Adipose tissue (tissue), 3 donors: ENCODE measurements at places on chromosomes 3 and 15. TPM values are rescaled to one million over a fixed set of nuclear protein-coding genes. Genes with fewer than 3 reads are reported as not detected.

Gene SPTBN5
- polyA plus RNA-seq, result 0.58 TPM

Gene SLC27A2
- polyA plus RNA-seq, result 6.6 TPM

Gene CTXN2
- polyA plus RNA-seq, result not detected

Gene XCR1
- 0.01 TPM for polyA plus RNA-seq

Gene GOLGA8G
- not detected for polyA plus RNA-seq

Gene ACTR8
- 5.8 TPM for polyA plus RNA-seq

Gene AGTR1
- 23.7 TPM for polyA plus RNA-seq

Gene BFSP2
- not detected for polyA plus RNA-seq

Gene NANOGP8
- not detected for polyA plus RNA-seq

Gene RHOV
- 14.6 TPM for polyA plus RNA-seq

Gene IGDCC3
- not detected for polyA plus RNA-seq

Gene ZPLD1
- polyA plus RNA-seq, result not detected

Gene CFAP92
- polyA plus RNA-seq, result 0.16 TPM

Gene FBN1
- polyA plus RNA-seq, result 11.6 TPM

Gene SLC12A1
- not detected for polyA plus RNA-seq

Gene ANKRD34C
- polyA plus RNA-seq, result 0.01 TPM

Gene RTP1
- polyA plus RNA-seq, result not detected

Gene ZNF501
- polyA plus RNA-seq, result 1.3 TPM

Gene ZNF662
- polyA plus RNA-seq, result 2.8 TPM

Gene ACOX2
- polyA plus RNA-seq, result 19.3 TPM

Gene TIGIT
- polyA plus RNA-seq, result not detected

Gene USP50
- not detected for polyA plus RNA-seq

Gene MYL3
- polyA plus RNA-seq, result 7.8 TPM

Gene ARPP21
- 0.16 TPM for polyA plus RNA-seq

Gene SIDT1
- 0.75 TPM for polyA plus RNA-seq

Gene ABTB1
- polyA plus RNA-seq, result 78.4 TPM

Gene CNTN4
- 1.0 TPM for polyA plus RNA-seq

Gene TMEM158
- 1.2 TPM for polyA plus RNA-seq

Gene ROPN1B
- not detected for polyA plus RNA-seq

Gene HIGD2B
- 0.09 TPM for polyA plus RNA-seq

Gene WNT5A
- 1.2 TPM for polyA plus RNA-seq

Gene SPESP1
- 0.99 TPM for polyA plus RNA-seq

Gene AP3B2
- polyA plus RNA-seq, result 0.70 TPM

Gene SPATA12
- not detected for polyA plus RNA-seq

Gene LRRN1
- polyA plus RNA-seq, result not detected

Gene ADAMTS17
- polyA plus RNA-seq, result 0.76 TPM
